ENCODE measurements at places on chromosomes 3 and 15.

DNA sequence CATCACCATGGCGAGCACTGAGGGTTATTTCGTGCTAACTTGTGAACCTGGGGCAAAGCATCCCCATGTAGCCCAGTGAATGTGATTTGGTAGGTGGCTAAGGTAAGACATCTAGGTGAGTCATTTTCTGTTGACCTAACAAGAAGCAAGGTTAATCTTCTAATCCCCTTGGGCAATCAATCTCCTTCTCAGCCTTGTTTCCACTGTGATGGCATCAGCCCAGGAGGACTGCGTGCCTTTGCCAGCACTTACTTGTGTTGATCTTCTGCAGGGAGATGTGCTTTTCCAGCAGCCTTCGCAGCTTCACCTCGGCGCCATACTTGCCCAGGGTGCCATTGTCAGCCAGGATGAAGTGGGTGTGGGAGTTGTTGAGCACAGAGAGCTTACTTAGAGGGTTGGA is 35.7 kb downstream of the TRPM1 start:
- no peak for ATAC-seq

DNA sequence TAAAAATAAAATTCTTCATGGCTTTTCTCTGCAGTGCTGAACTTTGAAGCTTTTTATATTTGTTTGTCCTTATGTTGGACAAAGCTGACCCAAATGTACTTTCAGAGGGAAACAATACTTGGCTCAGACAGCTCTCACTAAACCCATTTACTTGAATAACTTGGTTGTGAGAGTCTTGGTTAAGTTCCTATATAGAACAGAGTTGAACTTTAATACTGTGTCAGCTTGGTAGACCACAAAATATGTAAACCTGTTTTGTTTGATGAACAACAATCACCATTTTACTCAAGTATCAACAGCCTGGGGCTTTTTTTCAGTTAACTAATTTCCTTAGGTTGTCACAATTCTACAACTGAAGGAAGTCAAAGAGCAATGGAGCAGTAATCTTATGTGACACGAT is 211.9 kb downstream of the CADM2 start:
- ATAC-seq = no peak

GRCh38 chr15:69585937-69586336 is 133.3 kb downstream of the RPLP1 start:
- no peak for ATAC-seq

- ATAC-seq = no peak
These were observed 1005.7 kb downstream of the ROBO1 start for GRCh38 chr3:78762121-78762520.

DNA sequence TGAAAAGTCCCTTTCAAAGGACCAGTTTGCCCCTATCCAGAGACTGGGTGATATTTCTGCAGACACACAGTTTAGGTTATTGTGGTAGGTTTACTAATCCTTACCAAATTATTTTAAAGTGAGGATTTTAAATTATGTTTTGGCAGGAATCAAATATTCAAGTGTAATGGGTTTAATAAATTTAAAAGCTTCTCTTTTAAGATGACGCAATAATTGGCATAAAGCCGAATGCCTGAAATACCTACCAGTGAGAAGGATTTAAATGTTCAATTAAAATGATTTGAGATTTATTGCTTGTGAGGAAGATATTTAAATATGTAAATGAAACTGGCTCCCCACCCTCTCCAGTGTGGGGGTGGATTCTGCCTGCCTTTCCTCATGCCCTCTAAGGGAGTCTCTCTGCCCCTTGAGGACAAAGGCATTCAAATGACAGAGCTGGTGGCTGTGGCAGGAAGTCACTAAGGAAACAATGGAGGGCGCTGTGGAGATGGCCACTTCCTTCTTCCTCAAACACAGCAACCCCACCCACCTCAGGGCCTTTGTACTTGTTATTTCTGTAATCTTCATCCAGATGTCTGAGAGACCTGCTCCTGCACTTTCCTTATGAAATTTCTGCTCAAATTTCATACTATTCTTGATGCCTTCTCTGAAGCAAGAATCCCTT is 131.7 kb downstream of the TNIK start:
- no peak for ATAC-seq

DNA sequence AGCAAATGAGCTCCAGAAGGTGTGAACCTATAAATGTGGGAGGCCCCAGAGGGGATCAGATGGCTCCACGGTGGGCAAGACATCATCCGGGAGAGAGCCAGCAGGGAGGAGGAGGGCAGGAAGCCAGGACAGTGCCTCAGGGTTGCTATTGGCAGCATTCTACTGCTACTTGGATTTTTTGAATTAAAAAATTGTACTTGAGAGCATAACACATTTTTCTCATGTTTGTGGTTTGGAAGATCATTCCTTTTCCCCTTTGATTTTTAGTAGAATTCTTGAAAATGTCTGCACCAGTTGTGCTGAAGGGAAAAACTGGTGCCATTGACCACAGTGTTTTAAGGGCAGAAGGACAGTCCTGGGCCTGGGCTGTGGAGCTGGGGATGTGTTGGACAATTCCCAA is 59.2 kb downstream of the LYZL4 start:
- no peak for ATAC-seq

DNA sequence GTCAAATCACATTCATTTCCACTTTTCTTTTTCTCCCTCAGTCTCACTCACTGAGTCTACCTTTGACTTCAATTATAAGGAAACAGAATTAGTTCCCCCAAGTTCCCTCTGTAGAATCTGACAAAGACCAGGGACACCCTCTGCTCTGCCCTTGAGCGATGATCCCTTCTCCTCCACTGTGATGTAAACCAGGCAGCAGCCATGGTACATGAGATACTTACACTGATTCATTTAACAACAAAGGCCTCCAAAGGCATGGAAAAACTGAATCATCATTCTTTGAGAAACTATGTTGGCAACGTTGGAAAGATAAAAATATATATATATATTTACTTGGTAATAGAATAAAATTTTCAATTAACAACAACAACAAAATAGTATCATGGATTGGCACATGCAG is 84.1 kb downstream of the P3H2 start:
- no peak for ATAC-seq

All from motor neuron (in vitro differentiated cells).